ENCODE measurements at places on chromosomes 1 and 21.

- no peak for DNase-seq
These were observed 1.2 kb downstream of the CAMK2N1 start for GRCh38 chr1:20484519-20485462.

GRCh38 chr1:230286166-230286889, 139.8 kb downstream of the PGBD5 start:
- DNase-seq: no peak

DNA sequence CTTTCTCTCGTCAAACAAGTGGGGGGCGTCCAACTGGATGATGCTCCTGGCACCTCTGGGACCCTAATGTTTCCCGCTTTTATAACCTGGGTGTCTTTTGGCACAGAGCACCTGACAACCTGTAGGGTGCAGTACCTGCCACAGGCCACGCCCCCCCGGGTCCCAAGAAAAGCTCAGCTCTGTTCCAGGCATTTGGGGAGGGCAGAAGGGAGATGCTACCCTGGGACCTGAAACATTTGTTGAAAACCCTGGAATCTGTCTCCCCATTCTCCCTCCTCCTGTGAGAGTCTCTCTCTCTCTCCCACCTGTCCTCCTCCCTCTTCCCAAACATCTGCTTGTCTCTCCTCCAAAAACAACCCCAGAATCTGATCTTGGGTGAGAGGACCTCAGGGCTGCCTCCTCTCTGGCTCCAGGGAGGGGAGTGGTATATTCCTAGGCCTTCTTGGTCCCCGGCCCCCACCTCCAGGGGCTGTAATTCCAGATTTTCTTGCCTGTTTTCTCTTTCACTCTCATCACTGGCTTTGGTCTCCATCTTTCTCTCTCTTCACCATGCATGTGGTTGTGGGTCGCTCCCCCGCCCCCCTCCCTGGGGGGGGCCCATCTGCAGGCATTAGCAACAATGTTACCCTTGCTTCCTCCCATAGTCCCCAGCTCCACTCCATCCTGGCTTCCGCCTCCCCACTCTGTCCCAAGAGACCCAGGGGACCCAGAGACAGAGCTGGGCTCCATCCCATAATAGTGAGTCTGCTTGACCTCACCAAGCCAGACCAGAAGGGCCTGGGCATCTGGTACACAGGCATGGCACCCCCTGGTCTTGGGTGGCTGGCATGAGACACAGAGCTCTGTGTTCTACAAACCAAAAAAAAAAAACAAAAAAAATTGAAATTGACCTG, 4.1 kb downstream of the AHDC1 start:
- DNase-seq: peak; percentile 82

DNA sequence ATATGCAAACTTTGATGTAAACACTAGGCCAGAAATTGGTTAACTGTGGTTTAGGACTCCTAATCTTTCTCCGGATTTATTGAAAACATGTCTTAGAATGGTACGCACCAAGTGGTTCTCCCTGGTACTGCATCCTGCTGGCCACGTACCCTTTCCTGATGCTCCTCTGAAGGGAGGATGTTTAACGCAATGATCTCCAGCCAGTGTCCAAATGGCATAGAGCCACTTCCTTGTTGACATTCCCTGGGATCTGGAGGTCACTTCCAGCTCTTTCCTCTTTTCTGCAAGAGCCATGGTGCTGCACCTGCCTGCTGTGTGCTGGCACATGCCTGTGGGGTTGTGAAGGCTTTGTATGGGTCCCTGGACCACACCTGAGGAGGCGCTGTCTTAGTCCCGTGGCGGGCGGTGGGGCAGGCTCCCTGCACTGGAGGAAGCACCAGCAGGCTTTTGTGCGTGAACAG, 53.9 kb downstream of the GALNT2 start:
- no peak for DNase-seq

GRCh38 chr1:200740571-200741208, 2.0 kb downstream of the CAMSAP2 start:
- no peak for DNase-seq

DNA sequence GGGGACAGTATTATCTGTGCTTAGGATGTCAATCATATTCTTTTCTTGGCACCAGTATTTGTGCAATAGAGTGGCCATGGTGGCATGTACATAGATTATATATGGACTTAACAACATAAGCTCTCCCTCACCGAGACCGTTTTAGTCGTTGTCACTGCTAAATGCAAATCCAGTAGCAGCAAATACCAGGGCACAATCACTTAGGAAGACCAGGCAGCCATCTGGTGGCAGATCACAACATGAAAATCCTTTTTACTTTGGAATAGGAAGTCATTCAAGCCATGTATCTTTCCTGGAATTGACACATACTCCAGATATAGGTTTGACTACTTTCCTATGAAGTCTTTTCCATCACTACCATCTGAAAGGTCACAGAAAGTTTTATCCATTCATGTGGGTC, 53.2 kb upstream of the C1orf87 start:
- no peak for DNase-seq

DNA sequence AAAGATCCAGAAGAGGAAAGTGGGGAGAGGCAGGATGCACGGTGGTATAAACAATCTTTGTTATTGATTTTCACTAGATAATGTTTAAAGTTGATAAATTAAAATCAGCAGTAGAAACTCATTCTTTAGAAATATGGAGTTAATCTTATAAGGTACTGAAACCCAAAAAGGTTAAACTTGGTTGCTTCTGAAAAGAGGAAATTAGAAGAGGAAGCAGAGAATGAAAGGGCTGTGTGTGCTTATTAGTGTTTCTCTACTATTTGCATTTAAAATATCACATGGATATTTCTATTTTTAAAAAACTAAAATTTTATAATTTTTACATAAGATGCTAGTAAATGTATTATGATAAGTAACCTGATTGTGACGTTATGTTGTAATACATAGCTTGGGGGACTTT, 24.4 kb downstream of the C1orf141 start:
- no peak for DNase-seq

GRCh38 chr1:69911301-69911801, 294.0 kb downstream of the LRRC40 start:
- DNase-seq: no peak

DNA sequence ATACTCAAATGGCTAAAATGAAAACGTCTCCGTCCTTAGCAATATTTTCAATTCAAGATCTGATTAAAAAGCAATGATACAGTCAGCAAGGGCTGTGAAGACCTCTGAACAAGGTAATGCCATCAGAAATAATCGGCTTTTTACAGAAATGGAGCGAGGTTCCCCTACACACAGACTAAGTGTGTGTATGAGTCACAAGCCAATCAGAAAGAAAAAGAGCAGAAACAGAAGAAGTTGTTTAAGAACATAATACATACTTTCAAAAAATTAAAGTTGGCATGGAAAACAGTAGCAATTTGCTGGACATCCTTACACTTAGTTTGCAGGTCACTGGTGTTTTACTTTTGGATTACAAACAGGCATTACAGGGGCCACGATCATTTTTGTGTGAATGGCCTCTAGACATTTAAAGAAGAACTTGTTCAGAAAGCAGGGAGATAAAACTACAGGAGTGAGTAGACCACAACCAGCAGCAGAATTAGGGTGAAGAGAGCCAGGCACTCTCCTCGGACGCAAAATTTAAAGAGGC, 350.0 kb upstream of the RUNX1 start:
- DNase-seq: no peak

- peak; percentile 98 for DNase-seq
These were observed 108.0 kb downstream of the TNNI3K start for GRCh38 chr1:74343216-74343615.

GRCh38 chr1:233193741-233194140, 101.8 kb downstream of the PCNX2 start:
- DNase-seq: no peak

GRCh38 chr1:186390925-186391324, 15.3 kb downstream of the ODR4 start:
- no peak for DNase-seq

- no peak for DNase-seq
These were observed 69.4 kb downstream of the TCP10L start for GRCh38 chr21:32515874-32516273.

DNA sequence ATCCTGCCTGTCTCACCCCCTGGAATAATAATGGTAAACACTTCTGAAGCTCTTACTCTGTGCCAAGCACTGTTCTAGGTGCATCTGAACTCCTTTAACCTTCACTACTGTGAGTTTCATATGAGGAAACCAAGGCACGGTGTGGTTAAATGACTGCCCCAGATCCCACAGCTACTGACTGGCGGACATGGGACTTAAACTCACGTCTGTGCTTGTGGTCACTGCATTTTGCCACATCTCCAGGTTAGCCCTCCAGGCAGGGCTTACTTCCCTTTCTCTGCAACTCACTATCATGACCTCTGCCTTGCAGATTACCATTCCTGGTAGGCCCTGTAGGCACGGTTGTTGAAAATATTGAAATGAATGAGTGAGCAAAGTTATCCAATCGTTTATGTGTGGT, 83.4 kb downstream of the ADSS2 start:
- DNase-seq: no peak

DNA sequence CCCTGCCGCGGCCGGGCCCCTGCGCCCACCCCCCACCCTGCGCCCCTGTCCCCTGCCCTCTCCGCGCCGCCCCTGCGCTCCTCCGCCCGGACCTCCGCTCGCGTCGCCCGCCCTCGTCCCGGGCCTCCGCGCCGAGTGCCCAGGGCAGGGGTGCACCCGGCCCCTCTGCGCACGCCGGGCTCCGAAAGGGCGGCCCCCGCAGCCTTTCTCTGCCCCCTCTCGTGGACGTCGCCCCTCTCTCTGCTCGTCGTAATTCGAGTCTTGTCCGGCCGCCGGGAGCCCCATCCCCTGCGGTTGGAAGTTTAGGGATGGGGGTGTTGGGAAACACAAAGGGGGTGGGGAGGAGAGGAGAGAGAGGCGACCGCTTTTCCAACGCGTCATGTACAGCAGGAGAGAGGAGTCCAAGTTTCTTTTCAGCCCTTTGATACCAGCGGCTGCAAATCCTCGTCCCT, 407 bp downstream of the GALNT2 start:
- DNase-seq: no peak

DNA sequence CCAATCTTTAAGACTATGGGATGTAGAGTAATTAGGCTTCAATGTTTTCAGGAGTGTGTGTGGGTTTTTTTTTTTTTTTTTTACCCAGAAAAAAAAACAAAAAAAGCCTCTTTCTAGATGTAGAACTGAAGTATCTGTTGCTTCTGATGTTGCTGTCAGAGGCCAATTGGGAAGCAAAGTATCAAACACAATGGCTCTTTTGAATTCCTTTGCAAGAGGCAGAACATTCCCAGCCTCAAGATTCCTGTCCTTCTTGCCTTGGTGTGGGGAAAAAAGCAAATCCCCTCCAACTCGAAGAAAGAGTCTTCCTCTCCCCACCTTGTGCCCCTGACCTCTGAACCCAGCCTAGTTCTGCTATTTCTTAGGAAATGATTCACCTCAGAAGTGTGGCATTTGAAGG, 55.4 kb upstream of the LMO4 start:
- no peak for DNase-seq

- DNase-seq: no peak
These were observed 20.5 kb downstream of the HIVEP3 start for GRCh38 chr1:41898191-41898713.

GRCh38 chr1:214633686-214634085, 30.7 kb downstream of the CENPF start:
- no peak for DNase-seq

GRCh38 chr1:117857418-117857817, 72.0 kb downstream of the GDAP2 start:
- no peak for DNase-seq

GRCh38 chr1:16226490-16227179, 10.3 kb downstream of the CPLANE2 start:
- DNase-seq: peak; percentile 19

DNA sequence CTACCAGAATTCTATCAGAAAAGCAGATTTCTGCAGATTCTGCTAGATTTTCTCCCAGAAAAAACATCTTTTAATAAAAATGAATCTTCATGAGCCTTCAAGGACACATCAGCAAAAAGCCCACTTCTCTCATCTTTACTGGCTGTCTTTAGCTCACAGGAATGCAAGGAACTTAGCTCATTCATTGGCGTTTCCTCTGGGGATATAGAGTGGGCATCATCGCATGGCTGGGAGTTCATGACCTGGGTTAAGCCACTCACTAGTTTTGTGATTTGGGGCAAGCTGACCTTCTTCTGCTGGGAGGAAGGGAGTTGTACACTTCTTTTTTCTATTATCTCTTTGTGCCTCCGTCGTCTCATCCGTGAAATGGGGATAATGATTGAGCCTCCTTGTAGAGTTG, 149.7 kb downstream of the KAZN start:
- DNase-seq: no peak

- DNase-seq: no peak
These were observed 184.9 kb downstream of the ZC3H11B start for GRCh38 chr1:219427989-219428388.

- no peak for DNase-seq
These were observed 120.8 kb downstream of the LMO4 start for GRCh38 chr1:87449348-87449963.

- no peak for DNase-seq
These were observed 96.6 kb downstream of the LMX1A start for GRCh38 chr1:165259706-165260428.

- DNase-seq: peak; percentile 92
These were observed 11.6 kb downstream of the AHDC1 start for GRCh38 chr1:27592232-27592930.

GRCh38 chr1:1122078-1122811, 6.4 kb upstream of the C1orf159 start:
- DNase-seq: peak; percentile 69

- DNase-seq: no peak
These were observed 2.4 kb upstream of the S100A5 start for GRCh38 chr1:153542956-153543711.

GRCh38 chr1:236122176-236122575, 20.2 kb upstream of the GPR137B start:
- DNase-seq: no peak

DNA sequence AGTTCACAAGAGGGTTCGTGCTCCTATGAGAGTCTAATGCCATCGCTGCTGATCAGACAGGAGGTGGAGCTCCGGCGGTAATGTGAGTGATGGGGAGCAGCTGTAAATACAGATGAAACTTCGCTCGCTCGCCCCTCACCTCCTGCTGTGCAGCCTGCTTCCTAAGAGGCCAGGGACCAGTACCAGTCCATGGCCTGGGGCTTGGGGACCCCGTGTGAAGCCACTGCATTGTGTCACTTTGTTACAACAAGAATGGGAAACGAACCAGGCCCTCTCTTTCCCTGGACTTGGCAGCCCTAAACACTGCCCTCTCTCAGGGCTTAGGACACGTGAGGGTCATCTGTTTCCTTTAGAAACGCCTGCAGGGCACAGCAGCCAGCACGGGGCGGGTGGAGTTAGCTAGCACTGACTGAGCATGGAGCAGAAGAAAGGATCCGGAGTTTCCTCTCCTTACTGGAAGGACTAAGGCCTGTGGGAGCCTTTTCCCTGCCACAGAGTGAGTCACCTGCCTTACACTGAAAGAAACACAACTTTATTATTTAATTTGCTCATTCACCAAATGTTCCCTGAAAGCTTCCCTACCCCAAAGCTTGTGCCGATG, 185.2 kb upstream of the TMEM51 start:
- DNase-seq: no peak

DNA sequence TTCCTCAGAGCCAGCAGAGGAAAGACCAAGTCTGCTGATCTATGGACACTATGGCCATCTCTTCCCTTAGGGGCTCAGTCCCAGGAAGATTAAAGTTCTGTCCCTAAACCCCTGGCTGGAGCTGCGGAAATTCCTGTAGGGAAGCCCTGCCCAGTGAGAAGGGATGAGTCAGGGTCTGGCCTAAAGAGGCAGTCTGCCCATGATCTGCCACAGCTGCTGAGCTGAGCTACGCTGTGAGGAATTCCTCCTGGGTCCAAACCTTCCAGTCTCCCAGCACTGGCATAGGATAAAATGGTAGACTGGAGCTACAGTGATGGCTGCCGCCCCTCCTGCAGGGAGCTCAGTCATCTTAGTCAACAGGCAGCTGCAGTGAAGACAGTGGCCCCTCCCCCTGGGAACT, 213.7 kb downstream of the BRINP2 start:
- no peak for DNase-seq

GRCh38 chr1:37362594-37363385, 111.6 kb upstream of the ZC3H12A start:
- no peak for DNase-seq
